ENCODE measurements at places on chromosomes 12 and 14. TPM values are rescaled to one million over a fixed set of nuclear protein-coding genes. Genes with fewer than 3 reads are reported as not detected.

- DNase-seq, result no peak
These were observed 25.3 kb downstream of the PPFIBP1 start for GRCh38 chr12:27549236-27549800.

DNA sequence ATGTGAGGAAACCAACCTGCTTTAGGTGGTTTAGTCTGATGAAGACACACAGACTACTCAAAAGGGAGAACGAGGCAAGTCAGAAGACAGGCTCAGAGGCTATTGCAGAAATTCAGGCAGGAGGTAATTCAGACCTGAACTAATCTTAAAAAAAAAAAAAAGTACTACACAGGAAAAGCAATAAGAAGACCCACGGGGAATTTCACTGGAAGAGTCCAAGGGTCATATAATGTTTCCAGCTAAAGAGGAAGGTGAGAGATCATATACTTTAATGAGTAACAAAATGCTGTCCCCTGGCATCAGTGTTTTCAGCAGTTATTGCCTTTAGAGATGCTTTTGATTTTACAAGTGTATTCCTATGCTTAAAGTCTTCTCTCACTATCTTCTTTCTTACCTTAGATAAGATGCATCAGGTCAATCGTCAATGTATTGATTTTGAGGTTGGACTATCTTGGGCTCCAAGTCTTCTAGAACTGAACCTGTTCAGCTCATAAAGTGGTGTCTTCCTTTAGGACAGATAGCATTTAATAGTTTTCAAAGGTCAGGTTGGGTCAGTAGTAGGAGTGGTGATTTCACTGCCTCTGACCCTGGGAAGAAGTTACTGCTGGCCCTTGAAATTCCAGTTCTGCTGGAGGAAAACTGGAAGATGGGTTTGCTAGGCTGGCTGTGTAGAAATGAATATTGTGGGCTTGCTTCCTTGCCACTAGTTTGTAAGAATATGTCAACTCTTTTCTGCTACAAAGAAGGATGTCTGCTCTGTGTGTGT, 60.0 kb downstream of the FAR2 start:
- no peak for DNase-seq

DNA sequence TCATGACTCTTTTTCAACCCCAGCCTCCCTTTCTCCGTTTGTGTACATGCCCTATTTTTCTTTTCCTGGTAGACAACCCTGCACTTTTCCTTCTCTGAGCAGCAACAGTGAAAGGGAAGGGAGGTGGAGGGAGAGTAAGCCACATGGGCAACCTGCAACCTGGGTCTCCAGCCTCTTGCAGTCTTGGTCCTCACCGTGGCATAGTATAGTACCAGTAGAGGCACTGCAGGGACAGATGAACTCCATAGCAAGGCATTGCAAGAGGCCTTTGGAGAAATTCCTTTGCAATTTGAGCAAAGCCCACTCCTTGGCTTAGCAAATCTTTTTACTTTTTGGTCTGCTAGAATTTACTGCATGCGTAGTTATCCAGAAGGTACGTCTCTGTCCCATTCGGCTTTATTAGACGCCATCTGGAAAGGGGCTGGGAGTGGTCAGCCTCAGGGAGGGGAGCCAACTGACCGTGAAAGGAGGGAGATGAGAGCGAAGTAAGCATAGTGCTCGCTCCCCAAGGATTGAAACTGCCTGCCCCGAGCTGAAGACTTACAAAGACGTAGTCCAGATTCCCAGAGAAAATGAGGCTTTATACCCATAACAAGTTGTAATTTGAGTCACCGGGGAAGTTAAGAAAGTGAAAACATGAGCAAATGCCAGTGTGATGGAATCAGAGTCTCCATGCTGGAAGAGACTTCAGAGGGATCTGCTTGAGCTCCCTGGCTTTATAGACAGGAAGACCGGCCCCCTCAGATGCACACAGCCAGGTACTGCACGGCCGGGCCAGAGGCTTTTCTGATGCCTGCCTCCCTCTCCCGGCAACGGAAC, 332.0 kb downstream of the CACNA1C start:
- peak; percentile 73 for DNase-seq

- DNase-seq, result no peak
These were observed 142.7 kb downstream of the FOXA1 start for GRCh38 chr14:37452323-37452722.

DNA sequence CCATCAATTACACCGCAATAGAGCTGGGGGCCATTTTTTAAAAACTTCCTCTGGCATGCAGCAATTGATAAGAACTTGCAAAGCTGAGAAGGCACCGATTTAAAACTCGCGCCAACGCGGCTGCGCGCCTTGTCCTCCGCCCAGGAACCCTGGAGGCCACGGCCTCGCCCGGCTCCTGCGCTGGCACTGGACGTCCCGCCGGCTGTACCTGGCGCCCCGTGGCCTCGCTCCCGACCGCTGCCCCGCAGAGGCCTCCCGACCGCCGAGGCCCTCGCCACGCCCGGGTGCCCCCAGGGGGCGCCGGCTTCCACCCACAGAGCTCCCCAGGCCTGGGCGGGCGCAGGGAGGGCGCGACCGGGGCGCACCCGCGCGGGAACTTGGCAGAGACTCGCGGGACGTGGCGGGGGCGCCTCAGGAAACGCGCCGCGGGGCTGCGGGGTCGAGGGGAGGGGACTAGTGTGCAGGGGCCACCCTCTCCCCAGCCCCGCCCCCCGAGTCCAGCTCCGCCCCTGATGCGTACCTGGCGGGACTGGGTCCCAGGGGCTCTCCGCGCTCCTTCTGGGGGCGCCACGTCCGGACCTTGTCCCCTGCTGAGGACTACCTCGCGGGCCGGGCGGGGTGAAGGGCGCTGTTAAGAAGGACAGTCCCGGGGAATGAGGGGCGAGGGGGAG, 65.7 kb downstream of the TNFAIP2 start:
- DNase-seq, result no peak

DHRS2 gene
- 0.12 TPM for polyA plus RNA-seq

RDH16 gene
- not detected for polyA plus RNA-seq

- no peak for DNase-seq
These were observed 125.5 kb downstream of the NT5DC3 start for GRCh38 chr12:103715494-103715893.

GRCh38 chr12:124210991-124211577, 83.8 kb upstream of the RFLNA start:
- DNase-seq, result no peak

DNA sequence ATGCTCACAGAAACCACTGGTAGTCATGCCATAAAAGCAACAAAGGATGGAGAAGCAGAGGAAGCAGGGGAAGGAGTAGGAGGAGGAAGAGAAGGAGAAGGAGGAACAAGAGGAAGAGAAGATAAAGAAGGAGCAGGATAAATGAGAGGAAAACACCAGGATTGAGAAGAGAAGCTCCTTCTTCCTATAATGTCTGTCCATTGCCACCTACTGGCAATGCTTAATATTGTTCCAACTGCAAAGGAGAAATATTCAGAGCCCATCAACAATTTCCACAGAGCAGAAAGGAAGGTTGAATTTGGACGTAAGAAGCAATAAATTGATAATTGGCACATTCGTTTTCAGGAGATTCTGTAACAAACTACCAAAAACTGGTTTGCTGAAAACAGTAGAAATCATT, 898.4 kb downstream of the SLC16A7 start:
- peak; percentile 13 for DNase-seq

ADAM21 gene
- 0.48 TPM for polyA plus RNA-seq

PLEKHH1 gene
- polyA plus RNA-seq, result 10.0 TPM

CD63 gene
- 877 TPM for polyA plus RNA-seq

DNA sequence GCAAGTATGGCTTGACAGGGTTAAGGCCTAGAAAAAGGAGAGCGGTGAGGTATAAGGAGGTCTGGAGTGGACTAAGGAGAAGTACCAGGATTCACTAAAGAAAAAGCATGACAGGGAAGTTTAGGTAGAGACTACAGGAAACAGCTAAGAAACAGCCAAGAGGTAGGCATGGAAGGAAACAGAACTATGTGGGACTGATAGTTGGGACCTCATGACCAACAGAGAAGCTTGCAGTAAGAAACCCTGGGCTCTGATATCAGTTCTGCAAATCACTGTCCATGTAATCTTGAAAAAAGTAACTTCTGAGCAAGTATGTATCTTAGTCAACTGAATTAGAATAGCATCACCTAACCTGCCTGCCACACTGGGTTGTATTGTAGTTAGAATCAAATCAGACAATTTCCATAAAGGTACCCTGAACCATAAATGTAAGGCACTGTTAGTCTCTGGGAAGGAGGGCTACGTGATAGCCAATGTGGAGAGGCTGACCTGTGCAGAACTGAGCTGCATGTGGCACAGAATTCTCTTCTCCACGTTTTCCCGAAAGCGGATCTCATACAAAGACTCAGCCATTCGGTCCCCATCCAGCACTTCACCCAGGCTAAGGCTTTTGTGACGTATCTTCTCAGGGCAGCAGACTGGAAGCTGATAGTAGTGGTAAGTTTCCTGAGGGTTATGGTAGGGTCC, 912 bp downstream of the TM9SF1 start:
- DNase-seq, result no peak

DNA sequence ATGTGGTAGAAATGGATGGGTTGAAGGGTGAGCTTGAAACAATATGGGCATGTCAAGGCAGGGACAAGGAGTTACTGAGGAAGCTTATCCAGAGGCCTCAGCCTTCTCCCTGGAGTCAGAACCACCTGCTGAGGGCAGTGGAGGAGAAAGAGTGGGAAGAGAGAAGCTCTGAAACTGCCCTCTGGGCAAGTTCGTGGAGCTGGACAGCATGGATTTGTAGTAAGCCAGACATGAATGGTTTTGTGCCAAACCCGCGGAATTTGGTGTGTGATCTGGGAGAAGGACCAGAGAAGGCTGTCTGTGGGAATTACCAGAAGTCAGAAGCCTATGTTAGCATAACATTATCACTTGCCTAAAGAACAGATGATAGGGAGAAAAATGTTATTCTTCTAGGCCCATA, 164.8 kb downstream of the SLC41A2 start:
- no peak for DNase-seq

DNA sequence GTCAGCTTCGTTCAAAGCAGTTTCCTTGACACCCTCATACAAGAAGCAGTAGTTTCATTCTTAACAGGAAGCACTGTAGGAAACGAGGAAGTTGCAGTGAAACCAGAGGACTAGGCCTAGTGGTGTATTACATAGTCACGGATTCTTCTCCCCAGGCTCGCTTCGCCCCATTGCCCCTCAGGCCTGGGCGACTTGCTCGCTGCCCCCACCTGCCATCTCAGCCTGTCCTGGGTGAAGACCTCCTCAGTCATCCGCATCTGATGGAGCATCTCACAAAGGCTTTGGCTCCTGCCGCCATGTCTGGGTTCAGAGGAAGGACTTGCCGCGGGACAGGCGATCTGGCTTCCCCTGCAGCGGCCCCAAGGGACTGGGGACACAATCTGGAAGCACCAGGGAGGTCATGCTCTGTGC, 93.5 kb downstream of the LMNTD1 start:
- DNase-seq, result no peak

- DNase-seq, result no peak
These were observed 15.2 kb upstream of the EIF5 start for GRCh38 chr14:103318750-103319419.

GLIPR1L1 gene
- polyA plus RNA-seq, result not detected

UBC gene
- 751 TPM for polyA plus RNA-seq

GPR135 gene
- 3.0 TPM for polyA plus RNA-seq

GRCh38 chr12:63915105-63915800, 70.8 kb downstream of the SRGAP1 start:
- peak; percentile 36 for DNase-seq

GRCh38 chr12:82383930-82384552, 25.7 kb downstream of the METTL25 start:
- peak; percentile 30 for DNase-seq

GRCh38 chr14:88004506-88005036, 364 bp upstream of the GPR65 start:
- DNase-seq, result no peak

FAM90A1 gene
- polyA plus RNA-seq, result 1.3 TPM

CLEC4A gene
- 2.0 TPM for polyA plus RNA-seq

GRCh38 chr12:2752676-2753371, 41.9 kb upstream of the FKBP4 start:
- DNase-seq, result peak; percentile 90

DNA sequence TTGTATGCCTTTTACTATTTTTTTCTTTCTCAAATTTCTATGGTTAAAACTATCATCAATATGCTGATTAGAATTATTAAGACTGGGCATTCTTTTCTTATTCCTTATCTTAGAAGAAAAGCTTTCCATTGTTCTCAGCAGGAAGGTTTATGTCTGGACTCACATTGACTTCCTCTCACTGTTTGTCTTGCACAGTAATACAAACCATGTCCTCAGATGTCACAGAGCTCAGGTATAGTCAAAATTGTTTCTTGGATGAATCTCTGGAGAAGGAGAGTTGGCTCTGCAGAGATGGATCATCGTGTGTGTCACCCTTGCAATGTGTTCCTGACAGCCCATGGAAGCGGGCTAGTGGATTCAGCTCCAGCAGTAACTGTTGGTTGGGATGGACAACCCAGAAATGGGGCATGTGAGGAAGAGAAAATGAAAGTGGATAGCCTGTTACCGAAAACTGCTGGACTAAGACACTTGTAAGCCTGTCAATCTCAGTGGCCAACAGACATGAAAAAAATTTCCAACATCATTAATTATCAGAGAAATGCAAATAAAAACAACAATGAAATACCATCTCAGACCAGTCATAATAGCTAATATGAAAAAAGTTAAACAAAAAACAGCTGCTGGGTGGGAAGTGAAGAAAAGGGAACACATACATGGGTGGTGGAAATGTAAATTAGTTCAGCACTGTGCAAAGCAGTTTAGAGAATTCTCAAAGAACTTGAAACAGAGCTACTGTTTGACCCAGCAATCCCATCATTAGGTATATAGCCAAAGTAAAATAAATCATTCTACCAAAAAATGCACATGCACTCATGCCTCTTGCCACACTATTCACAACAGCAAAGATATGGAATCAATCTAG, 967.8 kb downstream of the TMEM121 start:
- no peak for DNase-seq

GRCh38 chr12:124713041-124713435, 145.6 kb upstream of the NCOR2 start:
- DNase-seq, result no peak

GRCh38 chr14:102848830-102849525, 71.7 kb downstream of the TRAF3 start:
- peak; percentile 23 for DNase-seq

DNA sequence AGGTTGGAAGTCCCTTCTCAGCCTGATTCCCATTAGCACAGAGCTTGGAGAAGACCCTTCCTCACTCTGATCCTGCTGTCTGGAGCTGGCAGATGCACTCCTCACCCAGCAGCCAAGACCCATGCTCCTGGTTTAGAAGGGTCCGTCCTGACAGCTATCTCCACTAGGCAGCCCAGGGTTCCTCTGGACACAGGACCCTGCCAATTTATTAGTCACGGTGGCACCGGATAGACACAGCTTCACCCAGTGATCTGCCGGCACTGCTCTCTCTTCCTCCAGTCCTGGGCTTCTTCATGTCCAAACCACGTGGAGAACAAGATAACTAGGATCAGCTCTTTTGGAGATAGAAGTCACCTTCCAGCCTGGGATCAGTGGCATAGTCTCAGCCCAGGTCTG, 26.2 kb upstream of the TCL1B start:
- no peak for DNase-seq

DNA sequence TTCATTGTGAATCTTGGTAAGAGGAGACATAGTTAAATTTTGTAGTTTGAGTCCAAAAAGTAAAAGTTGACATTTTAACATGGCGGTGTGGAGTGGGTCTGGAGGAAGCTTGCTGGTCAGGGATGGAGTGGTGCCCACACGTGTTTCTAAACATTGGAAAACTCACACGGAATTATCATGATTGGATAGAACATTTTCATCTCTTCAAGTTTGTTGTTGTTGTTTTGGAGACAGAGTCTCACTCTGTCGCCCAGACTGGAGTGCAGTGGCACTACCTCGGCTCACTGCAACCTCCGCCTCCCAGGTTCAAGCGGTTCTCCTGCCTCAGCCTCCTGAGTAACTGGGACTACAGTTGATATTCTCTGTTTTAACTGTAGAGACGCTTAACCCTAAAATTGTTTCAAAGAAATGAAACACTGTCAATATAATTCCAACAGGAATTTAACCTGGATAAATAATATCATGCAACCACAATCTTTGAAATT, 502 bp upstream of the MBIP start:
- no peak for DNase-seq

Measured in muscle of arm (tissue), 14 donors.